Urothelium cell line (cell line): ENCODE measurements at places on chromosomes 1 and 21.

DNA sequence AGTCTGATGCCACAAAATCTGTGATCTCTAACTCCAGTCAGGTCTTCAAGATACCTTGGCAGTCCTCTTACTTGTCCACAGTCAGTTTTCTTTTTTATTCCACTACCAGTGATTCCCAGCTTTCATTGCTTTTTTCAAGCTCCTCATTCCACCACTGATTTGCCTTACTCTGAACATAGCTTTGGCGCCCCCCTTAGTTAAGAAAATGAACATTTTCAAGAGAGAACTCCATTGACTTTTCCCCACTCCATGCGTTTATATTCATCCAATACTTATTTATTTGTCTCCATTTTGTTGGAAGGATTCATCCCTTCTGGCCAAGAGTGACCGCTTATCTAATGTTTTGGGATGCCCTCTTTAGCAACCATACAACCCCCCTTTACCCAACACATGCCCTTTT, 33.9 kb upstream of the IPO9 start:
- no peak for DNase-seq

GRCh38 chr1:214842856-214843255, 239.7 kb upstream of the KCNK2 start:
- DNase-seq: no peak

DNA sequence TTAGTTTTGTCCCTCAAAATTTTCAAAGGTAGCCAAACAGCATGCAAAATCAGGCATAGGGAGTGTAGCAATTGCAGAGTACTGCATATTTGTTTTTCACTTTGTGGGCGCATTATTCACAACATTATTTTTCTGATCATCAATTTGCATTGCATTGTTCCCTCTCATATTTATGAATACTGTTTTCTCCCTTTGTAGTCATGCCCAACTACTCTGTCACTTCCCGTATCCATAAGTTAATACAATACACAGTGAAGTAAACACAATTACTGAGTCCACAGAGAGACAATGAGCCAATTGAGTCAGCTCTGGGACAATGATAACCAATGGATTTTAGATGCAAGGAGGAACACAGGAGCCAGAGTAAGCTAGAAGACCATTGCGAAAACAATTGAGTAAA, 944.0 kb upstream of the ADGRL4 start:
- no peak for DNase-seq

DNA sequence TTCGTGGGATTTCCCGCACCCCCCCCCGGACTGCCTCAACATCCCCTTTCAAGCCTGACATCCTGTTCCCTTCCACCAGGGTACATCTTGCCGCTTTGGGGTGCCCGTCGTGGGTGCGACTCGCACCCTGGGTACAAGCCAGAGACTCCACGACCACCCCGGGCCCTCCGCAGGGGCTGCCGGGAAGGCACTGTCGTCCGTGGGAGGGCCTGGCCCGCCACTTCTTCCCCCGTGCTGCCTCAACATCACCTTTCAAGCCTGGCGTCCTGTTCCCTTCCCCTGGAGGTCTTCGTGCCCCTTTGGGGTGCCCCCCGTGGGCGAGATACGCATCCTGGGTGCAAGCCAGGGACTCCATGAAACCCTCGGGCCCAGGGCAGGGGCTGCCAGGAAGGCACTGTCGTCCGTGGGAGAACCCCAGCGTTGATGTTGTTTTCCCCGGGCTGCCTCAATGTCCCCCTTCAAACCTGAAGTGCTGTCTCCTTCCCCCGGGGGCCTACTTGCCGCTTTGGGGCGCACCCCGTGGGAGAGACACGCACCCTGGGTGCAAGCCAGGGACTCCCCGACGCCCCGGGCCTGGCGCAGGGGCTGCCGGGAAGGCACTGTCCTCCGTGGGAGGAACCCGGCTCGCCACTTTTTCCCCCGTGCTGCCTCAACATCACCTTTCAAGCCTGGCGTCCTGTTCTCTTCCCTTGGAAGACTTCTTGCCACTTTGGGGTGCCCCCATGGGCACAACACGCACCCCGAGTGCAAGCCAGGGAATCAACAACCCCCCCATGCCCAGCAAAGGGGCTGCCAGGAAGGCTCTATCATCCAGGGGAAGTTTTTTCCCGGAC, 138.6 kb downstream of the LIPI start:
- no peak for DNase-seq

GRCh38 chr21:23247334-23247733, 2249.1 kb downstream of the NCAM2 start:
- no peak for DNase-seq
